Breast epithelium (tissue), 4 donors: ENCODE measurements at places on chromosomes 6 and 20. TPM values are rescaled to one million over a fixed set of nuclear protein-coding genes. Genes with fewer than 3 reads are reported as not detected.
A peak's percentile ranks its signal among the peaks of the same experiment; 100 is the strongest.

The PEDS1 gene
- 29.4 TPM for total RNA-seq

The C6orf52 gene
- total RNA-seq: not detected

The OPRM1 gene
- not detected for total RNA-seq

DNA sequence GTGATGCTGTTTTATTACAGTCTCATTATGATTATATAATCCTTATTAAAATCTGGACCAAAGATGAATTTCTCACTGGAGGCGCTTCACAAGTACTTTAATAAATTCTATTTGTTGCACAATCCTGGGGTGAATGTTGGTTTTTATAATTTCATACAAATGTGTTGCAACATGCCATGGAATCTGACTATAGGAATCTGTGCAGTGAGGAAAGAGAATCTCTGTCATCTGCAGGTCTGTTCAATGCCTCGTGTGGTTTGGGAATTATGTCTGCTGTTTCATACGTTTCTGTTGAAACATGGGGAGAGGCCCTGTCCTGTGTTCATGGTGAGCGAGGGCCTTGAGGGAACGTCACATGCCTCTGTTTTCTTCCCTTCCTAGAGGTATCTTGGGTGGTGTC is 277.3 kb downstream of the CDH4 start:
- no peaks in the 10 kb centered on the region for H3K4me1 ChIP-seq
- H3K27me3 ChIP-seq: no peaks in the 10 kb centered on the region
- no peak for DNase-seq
- no peak overlapping the region for H3K4me3 ChIP-seq
- H3K36me3 ChIP-seq: no peaks in the 10 kb centered on the region

The PDSS2 gene
- total RNA-seq: 13.5 TPM

- peak overlapping the region; percentile 99 for H3K27ac ChIP-seq
- no peak overlapping the region for H3K4me3 ChIP-seq
- H3K27me3 ChIP-seq: no peaks in the 10 kb centered on the region
- no peak for DNase-seq
- no peaks in the 10 kb centered on the region for H3K4me1 ChIP-seq
Observed at GRCh38 chr20:1322511-1323245, 6.3 kb downstream of the SDCBP2 start.

DNA sequence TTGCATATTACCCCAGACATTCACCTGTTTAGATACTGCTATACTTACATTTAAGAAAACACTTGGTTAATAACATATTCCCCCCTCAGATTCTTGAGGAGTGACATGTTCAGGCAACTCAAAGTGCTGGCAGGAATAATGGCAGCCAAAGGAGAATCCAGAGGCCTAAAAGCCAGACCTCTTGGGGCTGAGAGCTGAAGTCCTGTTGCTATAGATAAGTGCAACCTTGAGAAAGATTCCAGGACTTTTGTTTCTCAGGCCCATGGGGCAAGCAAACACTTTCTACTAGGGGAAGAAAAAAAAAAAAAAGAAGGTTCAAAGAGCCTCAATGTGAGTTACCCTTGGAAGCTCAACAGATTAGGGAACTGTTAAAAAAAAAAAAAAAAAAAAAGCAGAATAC is 132.8 kb upstream of the BEND3 start:
- no peak overlapping the region for H3K27ac ChIP-seq
- no peaks in the 10 kb centered on the region for H3K4me1 ChIP-seq
- no peaks in the 10 kb centered on the region for H3K36me3 ChIP-seq
- no peak overlapping the region for H3K4me3 ChIP-seq
- DNase-seq: no peak

DNA sequence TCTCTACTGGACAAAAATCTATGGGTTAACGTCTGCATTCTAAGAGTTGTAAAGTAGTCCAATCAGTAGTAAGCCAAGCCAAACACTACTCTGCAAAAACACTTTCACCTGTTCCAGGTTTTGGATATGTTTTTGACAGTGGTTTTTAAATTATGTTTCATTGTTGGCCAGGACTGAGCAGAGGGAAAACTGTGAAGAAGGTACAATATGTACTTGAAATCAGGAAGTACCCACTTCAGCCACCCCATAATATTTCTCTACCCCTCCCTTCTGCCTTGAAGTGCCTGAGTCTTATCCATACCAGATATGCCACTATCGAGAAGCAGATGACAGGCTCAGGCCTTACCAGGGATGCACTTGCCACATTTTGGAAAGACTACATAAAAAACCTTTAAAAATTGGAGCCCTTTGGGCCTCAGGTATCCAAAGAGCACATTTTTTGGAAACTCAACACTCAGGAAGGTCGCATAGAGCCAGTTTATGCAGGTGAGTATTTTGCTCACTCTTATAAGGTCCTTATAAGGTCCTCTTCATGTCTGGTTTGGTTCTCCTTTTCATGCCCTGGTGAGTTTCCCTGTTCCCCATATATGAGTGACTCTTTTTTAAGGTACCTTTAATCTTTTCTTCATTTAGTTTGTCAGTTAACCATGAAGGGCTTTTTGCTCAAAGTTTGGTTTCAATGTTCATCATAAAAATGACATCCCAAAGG is 859.3 kb upstream of the FLRT3 start:
- DNase-seq: no peak
- no peak overlapping the region for H3K27ac ChIP-seq
- no peaks in the 10 kb centered on the region for H3K4me1 ChIP-seq
- H3K4me3 ChIP-seq: no peak overlapping the region
- H3K27me3 ChIP-seq: no peaks in the 10 kb centered on the region

DNA sequence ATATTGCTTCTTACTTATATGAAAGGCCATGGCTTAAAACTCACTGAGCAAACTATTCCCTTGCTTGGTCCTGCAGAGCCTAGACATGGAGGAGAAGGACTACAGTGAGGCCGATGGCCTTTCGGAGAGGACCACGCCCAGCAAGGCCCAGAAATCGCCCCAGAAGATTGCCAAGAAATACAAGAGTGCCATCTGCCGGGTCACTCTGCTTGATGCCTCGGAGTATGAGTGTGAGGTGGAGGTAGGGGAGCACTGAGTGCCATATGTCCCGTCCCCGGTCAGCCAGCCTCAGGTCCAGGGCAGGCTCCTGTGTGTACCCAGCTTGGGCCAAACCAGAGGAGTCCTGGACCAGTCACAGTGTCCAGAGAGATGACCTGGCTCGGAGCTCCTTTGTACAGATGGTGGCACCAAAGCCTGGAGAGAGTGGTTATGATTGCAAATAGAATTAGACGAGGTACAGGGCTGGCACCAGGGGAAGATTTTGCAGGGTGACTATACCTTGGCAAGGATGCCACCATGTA is 21.0 kb downstream of the EPB41L1 start:
- no peak overlapping the region for H3K4me3 ChIP-seq
- no peaks in the 10 kb centered on the region for H3K27me3 ChIP-seq
- DNase-seq: no peak
- no peaks in the 10 kb centered on the region for H3K4me1 ChIP-seq
- H3K27ac ChIP-seq: no peak overlapping the region

The MLIP gene
- 0.44 TPM for total RNA-seq

The COL12A1 gene
- total RNA-seq: 90.9 TPM

GRCh38 chr20:41769592-41770018 is 151.4 kb upstream of the CHD6 start:
- H3K4me3 ChIP-seq: no peak overlapping the region
- DNase-seq: no peak
- no peaks in the 10 kb centered on the region for H3K4me1 ChIP-seq
- H3K27ac ChIP-seq: no peak overlapping the region
- no peaks in the 10 kb centered on the region for H3K36me3 ChIP-seq

DNA sequence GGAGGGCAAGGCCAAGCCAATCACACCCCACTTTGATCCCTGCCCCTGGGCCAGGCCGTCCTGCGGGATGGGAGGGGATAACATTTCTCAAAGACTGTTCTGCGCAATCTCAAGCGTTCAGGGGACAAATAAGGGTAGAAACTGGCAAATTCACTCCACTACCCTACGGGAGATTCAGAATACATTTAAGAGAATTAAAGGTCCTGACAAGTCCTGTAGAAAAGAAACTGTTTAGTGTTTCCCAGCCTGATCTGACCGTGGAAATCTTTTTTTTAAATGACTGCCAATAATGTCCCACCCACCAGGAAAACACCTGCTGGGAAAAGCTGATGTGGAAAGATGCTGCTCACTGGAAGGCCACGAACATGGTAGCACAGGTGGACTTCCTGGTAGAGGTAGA is 140.6 kb upstream of the RNF24 start:
- H3K4me1 ChIP-seq: no peaks in the 10 kb centered on the region
- DNase-seq: no peak
- no peak overlapping the region for H3K4me3 ChIP-seq
- no peaks in the 10 kb centered on the region for H3K36me3 ChIP-seq
- no peaks in the 10 kb centered on the region for H3K27me3 ChIP-seq

- DNase-seq: no peak
- no peak overlapping the region for H3K4me3 ChIP-seq
- H3K36me3 ChIP-seq: no peaks in the 10 kb centered on the region
- H3K4me1 ChIP-seq: no peaks in the 10 kb centered on the region
- H3K27ac ChIP-seq: no peak overlapping the region
Observed at GRCh38 chr6:111411046-111411445, 72.0 kb downstream of the REV3L start.

DNA sequence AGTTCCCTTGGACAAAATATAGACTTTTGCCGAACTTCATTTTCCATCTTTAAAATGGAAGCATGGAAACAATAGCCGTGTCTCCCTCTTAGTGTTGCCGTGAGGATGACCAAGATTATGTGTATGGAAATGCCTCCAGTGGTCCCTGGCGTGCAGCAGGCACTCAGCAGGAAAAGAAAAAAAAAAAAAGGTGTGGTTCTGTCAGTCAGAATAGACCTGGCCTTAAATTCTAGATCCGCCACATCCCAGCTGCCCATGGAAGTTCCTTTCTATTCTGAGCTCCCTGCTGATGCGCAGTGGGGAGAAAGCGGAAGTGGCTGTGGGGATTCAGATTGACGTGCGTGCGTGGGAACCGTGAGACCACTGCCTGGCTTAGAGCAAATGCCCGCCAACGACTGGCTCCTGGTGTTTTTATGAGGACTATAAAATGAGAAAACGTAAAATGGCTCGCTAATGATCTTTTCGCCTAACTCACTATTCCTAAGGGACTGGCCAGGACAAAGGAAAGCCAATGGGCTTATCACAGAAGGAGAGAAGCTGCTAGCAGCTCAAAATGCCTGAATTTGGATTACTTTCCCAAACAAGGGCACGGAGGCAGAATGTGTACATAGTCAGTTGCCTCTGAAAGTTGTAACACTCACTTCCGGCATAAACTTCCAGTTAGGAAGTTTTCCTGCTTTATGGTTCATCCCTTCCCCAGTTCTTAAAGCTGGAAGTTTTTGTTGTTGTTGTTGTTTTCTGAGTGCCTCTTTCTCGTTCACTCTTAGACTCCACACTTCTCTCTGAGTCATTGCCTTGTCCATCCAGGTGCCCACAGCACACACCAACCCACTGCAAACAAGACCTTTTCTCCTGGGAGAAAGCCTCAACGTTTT is 11.4 kb upstream of the PDE10A start:
- no peaks in the 10 kb centered on the region for H3K36me3 ChIP-seq
- H3K27me3 ChIP-seq: no peaks in the 10 kb centered on the region
- H3K27ac ChIP-seq: no peak overlapping the region
- H3K4me3 ChIP-seq: no peak overlapping the region

The YIPF3 gene
- 89.5 TPM for total RNA-seq

The PPP1R16B gene
- 8.2 TPM for total RNA-seq

DNA sequence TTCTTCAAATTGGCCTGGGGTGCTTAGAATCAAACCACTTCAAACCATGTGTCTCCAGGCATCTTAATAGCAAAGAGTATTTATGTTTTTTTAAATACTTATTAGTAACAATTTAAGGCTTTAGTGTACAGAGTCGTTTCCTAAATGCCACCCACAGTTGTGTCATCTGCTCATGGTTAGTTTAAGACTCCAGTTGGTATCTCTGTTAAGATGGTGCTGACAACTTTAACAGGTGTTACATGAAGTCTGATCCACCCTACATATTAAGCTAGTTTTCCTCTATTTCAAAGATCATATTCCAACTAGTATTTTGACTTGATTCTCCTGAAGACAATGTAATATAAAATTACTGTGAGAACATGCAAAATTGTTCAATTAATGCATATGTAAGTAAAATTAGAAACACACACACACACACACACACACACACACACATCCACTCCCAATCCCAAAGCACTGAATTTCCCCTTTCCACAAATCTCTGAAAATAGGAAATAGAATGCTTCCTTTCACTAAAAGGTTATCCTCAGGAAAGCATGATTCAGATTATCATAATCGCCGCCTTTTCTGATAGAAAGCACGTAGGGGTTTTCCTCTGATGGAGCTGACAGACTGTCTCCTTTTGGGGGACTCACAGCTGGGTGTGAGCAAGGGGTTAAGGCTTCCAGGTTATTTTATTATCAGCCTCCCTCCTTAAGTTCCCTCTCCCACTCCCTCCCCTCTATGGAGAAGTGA is 10.5 kb downstream of the CNKSR3 start:
- H3K27ac ChIP-seq: no peak overlapping the region
- no peak overlapping the region for H3K4me3 ChIP-seq
- no peaks in the 10 kb centered on the region for H3K27me3 ChIP-seq

DNA sequence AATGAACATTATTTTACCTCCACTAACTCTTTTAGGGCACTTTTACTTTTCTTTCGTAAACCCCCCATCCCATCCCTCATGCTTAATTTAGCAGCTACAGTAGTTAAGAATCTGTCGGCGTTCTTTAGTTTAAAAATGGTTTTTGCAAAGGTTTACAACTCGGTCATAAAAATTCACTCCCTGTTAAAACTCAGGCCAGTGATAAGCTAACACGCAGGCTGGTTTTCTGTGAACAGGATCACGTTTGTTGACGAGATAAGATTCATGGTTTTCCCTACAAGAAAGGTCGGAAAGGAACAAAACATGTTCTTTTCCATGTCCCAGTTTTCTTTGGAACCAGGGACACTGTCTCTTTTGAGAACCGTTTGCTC is 101.1 kb downstream of the TOX2 start:
- no peak for DNase-seq
- peaks cover 38% of the 10 kb centered on the region for H3K27me3 ChIP-seq
- H3K4me1 ChIP-seq: no peaks in the 10 kb centered on the region
- H3K27ac ChIP-seq: no peak overlapping the region

DNA sequence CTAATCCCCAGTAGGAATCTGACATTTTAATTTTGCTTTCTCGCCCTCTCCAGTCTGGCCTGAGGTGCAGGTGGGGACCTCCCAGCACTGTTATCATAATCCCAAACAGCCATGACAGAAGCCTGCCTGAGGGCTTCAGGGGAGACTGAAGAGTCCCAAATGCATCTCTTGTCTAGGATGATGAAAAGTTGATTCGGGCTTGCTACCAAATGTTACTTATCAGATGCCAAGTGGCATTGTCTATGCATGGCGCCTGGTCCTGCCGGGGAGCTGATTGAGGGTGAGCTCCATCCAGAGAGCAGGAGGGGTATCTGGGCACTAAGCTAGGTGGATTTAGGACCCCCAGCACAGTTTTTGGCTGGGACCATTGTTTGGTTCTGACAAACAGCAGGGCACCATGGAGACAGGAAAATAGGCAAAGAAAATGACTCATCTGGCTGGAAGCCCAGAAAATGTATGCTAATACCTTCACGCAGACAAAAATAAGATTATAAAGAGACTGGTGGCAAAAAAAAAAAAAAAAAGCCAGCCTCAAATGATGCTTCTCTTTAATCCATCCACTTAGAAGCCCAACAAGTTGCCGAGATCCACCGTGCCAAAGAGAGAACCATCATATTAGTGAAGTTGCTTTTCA is 513.7 kb upstream of the SULF2 start:
- H3K4me3 ChIP-seq: no peak overlapping the region
- H3K4me1 ChIP-seq: no peaks in the 10 kb centered on the region
- DNase-seq: peak; percentile 28
- H3K36me3 ChIP-seq: no peaks in the 10 kb centered on the region

The TRAPPC3L gene
- total RNA-seq: not detected

- no peak overlapping the region for H3K27ac ChIP-seq
- no peaks in the 10 kb centered on the region for H3K27me3 ChIP-seq
- DNase-seq: no peak
- no peak overlapping the region for H3K4me3 ChIP-seq
Observed at GRCh38 chr6:56242346-56242745, 5.0 kb downstream of the COL21A1 start.

The C20orf202 gene
- not detected for total RNA-seq
